ENCODE measurements at places on chromosomes 16 and 17.

DNA sequence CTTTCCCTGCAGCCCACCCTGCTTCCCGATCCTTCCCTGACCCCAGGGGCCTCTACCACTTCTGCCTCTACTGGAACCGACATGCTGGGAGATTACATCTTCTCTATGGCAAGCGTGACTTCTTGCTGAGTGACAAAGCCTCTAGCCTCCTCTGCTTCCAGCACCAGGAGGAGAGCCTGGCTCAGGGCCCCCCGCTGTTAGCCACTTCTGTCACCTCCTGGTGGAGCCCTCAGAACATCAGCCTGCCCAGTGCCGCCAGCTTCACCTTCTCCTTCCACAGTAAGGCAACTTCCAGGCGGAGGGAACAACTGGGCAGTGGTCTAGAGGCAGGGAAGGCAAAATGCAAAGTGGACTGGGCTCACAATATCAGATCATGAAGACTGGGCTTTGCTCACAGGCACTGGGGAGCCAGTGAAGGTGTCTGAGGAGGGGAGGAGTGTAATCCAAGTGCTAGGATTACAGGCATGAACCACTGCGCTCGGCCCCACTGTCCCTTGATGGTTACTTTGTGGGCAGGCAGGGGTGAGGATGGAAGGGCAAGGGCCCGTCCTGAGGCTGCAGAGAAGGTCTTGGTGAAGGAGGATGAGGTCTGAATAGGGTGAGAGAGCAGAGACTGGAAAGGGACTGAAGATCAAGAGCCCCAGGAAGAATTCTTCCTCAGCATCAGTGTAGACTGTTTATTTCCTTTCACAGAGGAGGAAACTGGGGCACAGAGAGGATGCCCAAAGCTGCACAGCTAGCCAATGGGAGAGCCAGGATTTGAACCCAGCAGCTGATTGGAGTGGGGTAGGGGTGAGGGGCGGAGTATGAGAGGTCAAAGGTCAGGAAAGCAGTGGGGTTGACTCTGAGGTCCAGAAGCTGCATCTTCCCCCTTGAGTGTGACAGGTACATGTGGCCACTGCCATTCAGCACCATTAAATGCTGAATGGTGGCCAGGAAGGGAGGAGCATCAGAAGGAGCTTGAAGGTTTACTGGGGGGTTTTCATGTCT lies 16.5 kb upstream of the ADGRG3 start:
- DNase-seq: no peak

- no peak for DNase-seq
Observed at GRCh38 chr16:269061-269796, 6.5 kb downstream of the RGS11 start.

DNA sequence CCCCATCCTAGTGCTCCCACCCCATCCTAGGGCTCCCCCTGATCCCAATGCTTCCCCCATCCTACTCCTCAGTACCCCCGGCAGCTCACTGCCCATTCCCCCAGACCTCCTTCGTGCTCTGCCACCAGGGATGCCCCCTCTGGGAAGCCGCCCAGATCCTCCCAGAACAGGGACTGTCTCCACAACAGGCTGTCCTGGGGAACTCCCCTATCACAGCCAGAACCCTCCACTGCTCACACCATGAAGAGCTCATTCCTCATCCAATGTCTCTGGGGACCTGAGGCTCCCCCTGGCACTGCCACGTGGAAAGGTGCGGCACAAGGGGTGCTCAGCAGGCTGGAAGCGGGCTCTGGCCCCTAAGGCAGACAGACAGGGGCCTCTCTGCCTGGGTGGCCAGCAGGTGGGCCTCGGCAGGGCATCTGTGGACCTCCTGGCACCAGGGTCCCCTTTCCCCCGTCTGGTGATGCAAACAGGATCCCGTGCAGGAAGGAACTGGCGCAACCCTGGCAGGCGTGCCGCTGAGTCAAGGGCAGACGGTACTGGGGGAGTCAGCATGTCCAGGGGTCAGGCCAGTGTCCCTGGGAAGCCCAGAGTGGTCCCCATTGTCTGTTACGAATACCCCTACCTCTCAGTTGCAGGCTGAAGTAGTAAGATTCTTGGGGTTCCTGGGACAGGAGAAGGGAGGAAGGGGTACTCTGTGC lies 14.8 kb upstream of the PVALEF start:
- DNase-seq: no peak

GRCh38 chr17:63382826-63383225 lies 63.3 kb downstream of the CYB561 start:
- no peak for DNase-seq

- no peak for DNase-seq
Observed at GRCh38 chr16:8943966-8944759, 19.5 kb downstream of the USP7 start.

GRCh38 chr17:36824678-36825101 lies 112.6 kb upstream of the LHX1 start:
- no peak for DNase-seq

GRCh38 chr16:85955566-85955965 lies 56.6 kb downstream of the IRF8 start:
- DNase-seq: no peak

GRCh38 chr16:5932906-5933305 lies 835.3 kb upstream of the EEF2KMT start:
- DNase-seq: no peak

DNA sequence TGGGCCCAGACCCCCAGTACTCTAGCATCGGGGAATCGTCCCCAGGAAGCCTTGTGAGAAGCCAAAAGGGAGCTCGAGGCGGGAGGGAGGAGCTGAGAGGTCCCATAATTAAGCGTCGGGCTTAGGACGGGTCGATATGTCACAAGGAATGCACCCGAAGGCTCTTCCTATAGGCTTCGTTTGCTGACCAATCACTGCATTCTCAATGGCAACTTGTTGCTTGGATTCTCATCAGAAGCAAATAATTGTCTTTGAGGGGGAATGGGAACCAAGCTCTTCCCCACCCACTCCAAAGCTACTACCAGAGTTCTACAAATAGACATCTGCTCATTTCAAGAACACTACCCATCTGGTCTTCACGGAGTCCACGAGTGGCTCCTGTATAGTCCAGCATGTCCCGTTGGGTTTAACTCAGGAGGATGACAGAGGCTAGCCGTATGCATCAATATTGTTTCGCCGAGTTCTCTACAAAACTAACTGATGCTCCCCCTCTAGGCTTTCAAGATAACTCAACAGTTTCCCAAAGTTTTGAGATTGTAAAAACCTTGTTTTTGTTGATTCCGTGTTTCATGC lies 628 bp upstream of the BLMH start:
- no peak for DNase-seq

GRCh38 chr17:71828182-71828596 lies 292.6 kb upstream of the SOX9 start:
- no peak for DNase-seq

- DNase-seq: no peak
Observed at GRCh38 chr17:64424324-64424849, 24.5 kb upstream of the MILR1 start.

DNA sequence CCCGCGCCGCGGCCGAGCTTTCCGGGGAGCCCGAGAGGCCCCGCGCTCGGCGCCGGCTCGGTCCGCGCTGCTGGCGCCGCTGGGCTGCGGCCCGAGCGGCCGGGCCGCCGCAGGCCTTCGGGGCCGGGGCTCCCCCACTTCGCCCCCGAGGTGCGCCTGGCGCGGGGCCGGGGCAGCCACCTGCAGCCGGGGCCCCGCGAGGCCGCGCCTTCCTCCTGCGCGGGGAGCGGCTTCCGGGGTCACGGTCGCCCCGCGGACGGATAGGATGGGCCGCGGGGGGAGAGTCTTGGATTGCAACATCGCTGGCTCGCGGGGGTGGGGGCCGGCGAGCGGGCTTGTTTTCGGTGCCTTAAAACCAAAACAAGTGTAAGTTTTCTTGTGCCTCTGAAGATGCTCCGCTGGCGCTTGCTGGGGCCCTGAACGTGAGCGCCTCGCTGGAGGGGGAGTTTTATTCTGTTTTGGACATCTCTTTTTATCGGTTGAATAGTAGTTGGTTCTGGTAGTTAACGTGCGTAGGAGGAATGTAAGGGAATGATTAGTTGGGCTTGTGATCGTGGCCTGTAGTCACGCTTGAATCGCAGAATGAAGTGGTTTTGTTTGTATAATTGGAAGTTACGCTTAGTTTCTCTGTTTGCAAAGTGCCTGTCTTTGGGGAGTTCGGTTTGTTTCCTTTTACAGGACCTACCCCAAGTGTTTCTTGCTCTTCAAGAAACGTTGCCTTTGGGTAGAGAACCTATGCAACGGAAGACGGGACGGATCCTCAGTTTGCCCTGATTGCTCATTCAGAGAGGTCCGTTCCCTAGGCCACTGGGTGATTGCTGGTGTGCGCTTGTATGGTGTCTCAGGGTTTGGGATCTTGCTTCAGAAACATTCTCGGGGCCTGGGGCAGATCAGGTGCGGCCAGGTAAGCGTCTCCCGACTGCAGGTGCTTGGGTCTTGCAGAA lies 724 bp downstream of the UBE2I start:
- peak; percentile 27 for DNase-seq

DNA sequence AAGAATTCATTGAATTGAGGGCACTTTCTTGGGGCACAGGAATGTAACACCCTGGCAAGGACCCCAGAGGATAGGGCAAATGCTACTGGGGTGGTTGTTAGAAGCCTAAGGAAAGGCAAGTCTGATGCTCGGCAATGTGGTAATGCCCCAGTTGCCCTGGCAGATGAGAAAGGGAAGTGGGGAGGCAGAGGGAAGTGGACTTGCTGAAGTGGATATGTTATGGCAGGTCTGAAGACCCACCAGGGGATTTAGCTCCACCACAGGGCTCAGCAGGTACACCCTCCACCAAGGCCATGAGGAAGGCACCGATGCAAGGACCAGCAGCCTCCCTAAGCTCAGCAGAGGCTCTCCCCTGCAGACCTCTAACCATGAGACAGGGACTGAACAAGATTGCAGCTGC lies 184.8 kb downstream of the IRX5 start:
- DNase-seq: no peak

DNA sequence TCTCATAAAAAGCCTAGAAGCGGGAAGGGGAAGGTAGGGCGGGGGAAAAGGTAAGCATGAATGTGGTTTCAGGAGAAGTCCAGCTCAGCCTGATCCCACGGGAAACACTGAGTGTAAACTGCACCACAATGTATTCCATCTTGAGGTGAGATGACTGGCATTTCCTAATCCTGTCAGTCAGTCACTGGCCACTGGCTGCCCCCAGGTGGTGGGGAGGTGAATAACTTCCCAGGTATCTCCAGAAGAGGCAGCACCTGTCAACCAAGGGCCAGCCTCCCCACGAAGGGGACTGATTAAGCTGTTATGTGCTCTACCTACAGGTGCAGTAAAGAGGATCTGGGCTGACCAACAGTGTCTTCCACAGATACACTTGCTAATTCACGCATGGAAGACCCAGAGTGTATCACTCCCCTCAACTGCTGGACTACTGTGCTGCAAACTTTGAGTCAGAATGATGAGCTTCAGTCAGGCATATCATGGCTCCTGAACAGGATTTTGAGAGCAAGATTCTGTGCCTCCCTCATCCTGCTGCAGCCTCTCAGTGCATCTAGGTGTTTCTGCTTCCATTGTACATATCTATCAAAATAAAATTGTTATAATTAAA lies 108.5 kb upstream of the CCL2 start:
- peak; percentile 70 for DNase-seq

- DNase-seq: no peak
Observed at GRCh38 chr17:70137451-70138230, 31.7 kb upstream of the KCNJ2 start.

DNA sequence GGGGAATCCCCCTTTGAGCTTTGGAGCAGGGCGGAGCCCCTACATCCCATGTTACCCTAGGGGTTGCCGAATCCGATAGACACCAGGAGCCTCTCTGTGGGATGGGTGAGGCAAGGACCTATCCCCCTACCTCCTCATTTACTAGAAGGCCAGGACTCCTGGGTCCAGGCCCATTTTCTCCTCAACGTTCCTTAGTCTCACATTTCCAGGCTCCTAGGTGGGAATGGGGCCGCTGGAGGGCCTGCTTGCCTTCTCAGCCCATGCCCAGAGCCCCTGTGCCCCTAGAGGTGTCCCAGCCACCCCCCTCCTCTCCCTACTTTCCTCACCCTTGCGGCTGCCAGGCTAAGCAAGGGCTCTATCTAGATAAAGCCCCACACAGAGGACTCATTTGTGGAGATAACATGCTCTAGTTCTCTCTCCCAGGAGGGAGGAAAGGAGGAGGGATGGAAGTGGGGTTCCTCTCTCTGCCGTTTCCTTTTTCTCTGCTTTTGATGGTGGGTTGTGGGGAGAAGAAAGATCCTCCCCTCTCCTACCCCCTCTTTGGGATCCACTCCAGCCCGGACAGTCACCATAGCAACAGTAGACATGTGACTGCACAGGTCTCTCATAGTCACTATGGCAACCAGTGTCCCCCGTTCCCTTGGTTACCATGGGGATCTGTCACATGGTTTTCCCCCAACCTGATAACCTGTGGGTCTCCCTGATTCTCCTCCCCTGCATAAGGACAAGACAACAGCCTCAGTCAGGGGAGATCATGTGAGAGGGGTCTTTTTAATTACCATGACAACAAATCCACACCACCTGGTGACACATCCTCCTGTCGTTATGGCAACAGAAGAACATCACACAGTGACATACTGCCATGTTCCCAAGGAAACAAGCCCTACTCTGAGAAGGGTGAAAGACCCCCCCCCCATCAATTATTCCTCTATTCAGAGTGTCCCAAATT lies 5.2 kb downstream of the CACNA1G start:
- no peak for DNase-seq

DNA sequence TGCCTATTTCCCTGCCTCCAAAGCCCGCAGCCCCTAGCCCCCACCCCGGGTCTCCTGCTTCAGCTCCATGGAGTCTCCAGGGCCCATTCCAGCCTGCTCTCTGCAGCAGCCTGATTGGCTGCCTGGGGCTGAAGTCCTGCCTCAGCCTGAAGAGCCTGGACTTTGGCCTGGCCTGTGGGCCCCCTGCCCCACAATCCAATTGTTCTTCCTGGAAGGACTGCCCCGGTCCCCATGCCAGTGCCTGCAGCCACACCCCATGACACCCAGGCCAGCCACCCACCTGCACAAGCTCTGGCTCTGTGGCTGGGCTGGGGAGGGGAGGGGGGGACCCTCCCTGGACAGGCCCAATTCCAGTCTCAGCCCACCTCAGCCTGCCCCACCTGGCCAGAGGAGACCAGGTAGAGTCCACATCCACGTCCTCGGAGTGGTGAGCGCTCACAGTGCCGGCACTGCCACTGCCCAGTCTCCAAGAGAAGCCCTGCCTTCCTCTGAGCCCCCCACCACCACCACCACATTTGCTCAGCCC lies 12.3 kb downstream of the ENPP7 start:
- DNase-seq: no peak

DNA sequence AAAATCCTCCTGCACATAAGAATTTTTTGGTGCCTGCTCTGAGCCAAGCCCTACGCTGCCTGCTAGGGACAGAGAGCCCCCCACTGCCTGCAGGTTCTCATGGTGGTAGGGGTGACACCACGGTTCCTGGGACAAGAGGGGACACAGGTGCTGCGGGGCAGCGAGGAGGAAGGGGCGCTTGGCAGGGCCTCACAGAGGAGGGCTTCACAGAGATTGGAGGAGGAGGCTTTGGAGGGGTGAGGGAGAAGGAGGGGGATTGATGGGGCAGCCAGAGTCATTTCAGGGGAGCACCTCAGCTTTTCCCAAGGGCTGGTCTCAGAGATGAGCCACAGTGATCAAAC lies 29.8 kb upstream of the GSG1L start:
- no peak for DNase-seq
